ENCODE measurements at places on chromosomes 11 and 22.

DNA sequence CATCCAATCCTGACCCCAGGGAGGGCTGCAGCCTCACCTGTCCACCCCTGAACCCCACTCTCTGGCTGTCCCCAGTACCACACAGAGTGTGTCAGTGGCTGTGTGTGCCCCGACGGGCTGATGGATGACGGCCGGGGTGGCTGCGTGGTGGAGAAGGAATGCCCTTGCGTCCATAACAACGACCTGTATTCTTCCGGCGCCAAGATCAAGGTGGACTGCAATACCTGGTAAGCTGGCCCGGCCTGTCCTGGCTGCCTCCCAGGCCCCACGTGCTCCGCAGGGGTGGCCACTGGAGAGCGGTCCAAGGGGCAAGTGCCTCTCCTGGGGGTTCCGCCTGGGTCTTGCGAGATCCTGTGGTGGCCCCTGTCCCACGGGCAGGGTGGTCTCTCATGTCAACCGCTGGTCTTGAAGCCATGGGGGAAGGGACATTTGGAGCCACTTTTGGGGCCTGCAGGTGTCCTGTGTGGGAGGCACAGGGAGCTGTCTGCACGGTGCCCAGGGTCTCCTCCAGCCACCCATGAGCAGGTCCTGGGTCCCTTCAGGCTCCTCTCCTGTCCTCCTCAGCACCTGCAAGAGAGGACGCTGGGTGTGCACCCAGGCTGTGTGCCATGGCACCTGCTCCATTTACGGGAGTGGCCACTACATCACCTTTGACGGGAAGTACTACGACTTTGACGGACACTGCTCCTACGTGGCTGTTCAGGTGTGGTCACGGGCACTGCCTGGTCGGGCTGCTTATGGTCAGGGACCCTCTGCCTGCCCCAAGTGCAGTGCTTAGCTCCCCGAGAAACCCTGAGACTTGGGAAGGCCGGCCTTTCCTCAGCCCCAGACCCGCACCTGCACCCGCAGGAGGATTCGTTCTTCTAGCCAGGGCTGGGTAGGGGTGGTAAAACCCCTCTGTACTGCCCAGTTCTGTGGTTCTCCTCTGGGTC lies 11.8 kb downstream of the MUC2 start:
- no peak for DNase-seq

DNA sequence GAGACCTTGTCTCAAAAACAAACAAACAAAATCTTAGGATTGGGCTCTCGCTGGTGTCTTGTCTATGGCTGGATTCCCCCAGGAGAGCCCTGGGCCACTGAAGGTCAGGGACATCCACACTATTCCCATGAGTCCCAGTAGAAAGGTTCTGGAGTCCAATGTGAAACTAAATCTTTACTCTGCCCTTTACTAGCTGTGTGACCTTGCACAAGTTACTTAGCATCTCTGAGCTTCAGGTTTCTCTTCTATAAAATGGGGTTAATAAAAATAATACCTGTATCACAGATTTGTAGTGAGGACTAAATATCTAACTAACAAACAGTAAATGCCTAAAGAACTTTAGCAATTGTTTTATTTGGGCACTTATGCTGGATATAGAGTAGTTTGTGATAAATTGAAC lies 9.0 kb downstream of the SLC43A1 start:
- no peak for DNase-seq

- no peak for DNase-seq
Observed at GRCh38 chr22:37990301-37990700, 5.9 kb upstream of the SOX10 start.

DNA sequence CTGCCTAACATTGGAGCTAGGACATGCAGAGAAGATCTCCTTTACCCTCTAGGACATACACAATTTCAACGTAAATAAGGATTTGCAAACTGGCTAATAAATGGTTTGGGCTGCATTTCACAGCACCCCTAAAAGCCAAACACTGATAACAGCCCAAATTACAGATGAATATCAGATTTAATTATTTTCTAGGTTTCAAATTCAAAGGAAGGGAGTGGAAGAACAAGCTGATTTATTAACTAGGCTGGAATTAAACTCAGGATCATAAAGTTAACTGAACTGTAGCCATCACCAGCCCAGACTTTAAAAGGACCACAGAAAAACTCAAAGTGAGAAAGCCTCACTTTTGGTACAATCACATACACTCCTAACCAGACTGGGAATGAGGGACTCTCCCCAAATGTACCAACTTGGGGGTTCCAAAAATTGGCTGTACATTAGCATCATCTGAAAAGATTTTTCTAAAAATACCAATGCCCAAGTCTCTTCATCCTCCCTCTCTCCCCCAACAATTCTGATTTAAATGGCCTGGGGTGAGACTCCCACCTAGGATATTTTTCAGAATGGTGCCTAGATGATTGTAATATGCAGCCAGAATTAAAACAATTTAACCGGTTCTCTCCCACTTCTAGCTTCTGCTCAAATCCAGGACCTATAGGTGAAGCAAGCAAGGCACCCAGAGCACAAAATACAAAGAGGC lies 43.5 kb downstream of the SYTL2 start:
- no peak for DNase-seq

GRCh38 chr11:128708660-128709059 lies 14.8 kb downstream of the FLI1 start:
- no peak for DNase-seq

- DNase-seq: no peak
Observed at GRCh38 chr11:86184728-86185380, 59.7 kb upstream of the EED start.

- no peak for DNase-seq
Observed at GRCh38 chr11:80616070-80616800, 1175.4 kb upstream of the TENM4 start.

GRCh38 chr11:65468874-65469333 lies 29.9 kb upstream of the MALAT1 start:
- peak; percentile 47 for DNase-seq
